Activated naive CD8-positive, alpha-beta T cell treated with anti-CD3 and anti-CD28 coated beads, Interleukin-2, amount 50 U/mL, for 16 hours (primary cell): ENCODE measurements at places on chromosomes 1 and 21.

DNA sequence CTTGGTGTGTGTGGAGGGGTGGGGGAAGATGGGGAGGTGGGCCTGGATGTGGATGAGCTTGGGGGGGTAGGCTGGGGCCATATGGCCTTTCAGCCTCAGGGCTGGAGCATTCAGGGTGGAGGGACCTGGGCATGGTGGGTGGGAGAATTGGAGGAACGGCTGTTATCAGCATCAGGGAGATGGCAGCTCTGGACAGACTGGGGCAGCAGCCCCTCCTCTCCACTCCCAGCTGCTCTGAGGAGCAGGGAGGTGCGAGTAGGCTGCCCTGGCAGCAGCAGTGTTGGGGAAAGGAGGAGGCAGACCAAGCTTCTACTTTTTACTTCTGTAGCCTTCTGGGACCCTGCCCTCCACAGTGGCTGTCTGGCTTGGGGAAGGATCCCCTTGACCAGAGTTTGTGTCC, 10.2 kb downstream of the PPFIA4 start:
- DNase-seq, result no peak

GRCh38 chr1:224420106-224420505, 14.5 kb downstream of the WDR26 start:
- DNase-seq, result no peak

DNA sequence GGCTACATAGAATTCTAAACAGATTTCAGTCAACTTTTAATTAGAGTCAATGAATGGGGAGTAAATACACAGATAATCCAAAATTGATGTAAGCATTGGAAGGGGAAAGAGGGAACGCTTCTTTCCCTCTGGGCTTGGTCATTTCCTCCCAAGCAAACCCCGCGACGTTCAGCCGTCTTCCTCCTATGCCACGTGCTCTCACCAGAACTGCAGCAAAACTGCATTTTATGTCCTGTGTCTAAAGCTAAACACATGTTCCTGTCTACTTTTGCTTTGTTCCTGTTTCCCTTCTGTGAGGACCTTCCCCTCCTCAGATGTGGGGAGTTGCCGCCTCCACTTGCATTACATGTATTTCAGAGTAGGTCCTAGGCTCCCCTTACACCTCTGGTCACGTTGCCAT, 27.2 kb downstream of the UTP25 start:
- no peak for DNase-seq

DNA sequence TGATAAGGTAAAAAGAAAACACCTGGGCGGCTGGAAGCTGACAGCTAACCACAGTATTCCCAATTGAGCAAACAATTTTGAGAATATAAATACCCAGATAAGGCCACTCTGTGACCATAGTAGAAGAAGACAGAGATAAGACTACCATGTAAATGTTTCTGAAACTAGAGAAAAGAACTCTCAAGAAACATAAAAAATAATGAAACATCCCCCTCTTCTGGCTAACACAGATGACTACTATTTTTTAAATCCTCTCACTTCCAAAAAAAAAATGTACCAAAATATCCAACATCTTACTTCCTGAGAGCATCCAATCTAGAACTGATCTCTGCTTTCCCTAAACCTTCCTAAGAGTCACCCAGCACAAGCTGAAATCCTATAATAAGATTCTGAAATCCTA, 125.9 kb downstream of the HFM1 start:
- DNase-seq, result no peak

DNA sequence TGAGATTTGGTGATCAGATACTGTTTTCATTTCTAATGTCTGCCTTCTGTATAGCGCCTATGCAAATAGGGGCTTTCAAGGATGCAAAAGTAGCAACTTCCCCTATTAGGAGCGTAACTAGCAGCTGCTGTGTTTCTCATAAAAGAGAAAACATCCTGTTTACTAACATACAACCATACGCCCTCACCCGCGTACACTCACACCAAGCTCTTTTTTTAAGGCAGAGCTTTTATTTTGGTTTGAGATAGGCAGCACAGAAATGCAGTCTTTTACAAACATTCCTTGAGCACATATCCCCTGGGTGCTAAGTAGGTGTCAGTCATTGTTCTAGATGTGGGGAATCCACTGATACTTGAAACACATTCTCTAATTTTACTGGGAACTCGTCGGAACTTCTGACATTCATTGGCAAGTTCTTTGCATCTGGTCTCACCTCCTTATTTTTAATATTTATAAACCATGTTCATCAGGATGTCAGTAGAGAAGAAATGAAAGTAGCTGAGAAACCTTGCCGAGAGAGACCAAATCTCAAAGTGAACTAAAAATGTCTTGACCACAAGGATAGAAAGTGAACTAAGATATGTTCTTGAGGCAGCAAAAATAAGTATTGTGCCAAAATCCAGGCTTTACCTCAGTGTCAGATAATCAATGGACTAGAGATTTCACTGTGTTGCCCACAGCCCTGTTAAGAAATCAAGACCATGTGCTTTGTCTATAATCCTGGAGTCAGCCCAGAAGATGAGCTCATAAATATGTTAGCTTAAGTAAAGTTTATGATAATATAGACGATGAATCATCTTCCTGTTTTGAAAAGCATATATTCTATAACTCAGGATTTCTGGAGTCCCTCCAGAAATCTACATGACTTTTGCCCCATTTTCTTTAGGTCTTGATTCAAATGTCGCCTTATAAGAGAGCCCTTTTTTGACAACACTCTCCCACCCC, 350.9 kb downstream of the ST6GALNAC3 start:
- DNase-seq, result no peak

DNA sequence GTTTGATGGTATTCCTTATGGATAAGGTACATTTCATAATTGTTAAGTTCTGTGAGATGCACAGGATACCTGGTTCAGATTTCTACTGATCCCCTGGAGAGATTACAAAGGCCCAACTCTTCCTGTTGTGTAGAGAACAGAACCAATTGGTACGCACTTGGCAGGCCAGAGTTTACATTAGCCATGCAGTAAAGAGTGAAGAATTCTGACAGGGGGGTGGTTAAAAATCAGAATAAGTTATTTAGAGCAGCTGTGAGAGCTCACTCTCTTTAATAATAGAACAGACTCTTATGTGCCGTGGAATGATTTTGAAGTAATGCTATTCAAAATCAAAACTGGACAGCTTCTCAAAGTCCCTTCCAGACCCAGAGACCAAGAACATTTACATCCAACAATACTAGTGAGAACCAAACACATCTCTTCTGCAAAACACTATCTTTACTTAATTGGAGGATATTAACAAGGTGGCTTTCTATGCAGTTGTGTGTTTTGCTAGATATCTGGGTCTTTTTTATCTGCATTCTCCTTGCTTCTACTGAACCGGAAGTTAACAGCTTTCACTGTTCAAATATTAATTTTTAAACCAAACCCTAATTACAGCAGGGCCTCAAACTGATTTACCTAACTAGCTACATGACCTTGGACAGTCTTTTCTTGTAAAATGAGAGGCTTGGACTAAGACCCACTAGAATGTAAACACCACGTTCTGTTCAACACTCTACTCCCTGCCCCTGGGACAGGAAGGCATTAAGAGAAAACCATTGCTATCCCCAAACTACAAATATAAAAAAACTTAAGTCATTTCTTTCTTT, 4.0 kb downstream of the USP24 start:
- no peak for DNase-seq
